ENCODE measurements at places on chromosomes 16 and 17. TPM values are rescaled to one million over a fixed set of nuclear protein-coding genes. Genes with fewer than 3 reads are reported as not detected.

Gene ZDHHC1
- 5.5 TPM for total RNA-seq

Gene TEKT1
- 0.16 TPM for total RNA-seq

Gene RUNDC3A
- 1.1 TPM for total RNA-seq

Gene MARCHF10
- total RNA-seq, result 1.5 TPM

Gene KCNH4
- 0.29 TPM for total RNA-seq

Gene OXLD1
- 48.0 TPM for total RNA-seq

Gene TP53TG3B
- not detected for total RNA-seq

Gene OR3A2
- not detected for total RNA-seq

Gene TEDC2
- total RNA-seq, result 17.7 TPM

Gene WFIKKN1
- total RNA-seq, result 0.07 TPM

Gene RASD1
- 6.2 TPM for total RNA-seq

Gene CTRB2
- not detected for total RNA-seq

Gene ABAT
- 0.29 TPM for total RNA-seq

Gene HOXB7
- total RNA-seq, result 35.7 TPM

Gene CACNG5
- total RNA-seq, result not detected

Gene DPEP1
- 1.5 TPM for total RNA-seq

Gene BRICD5
- 4.5 TPM for total RNA-seq

Gene HIRIP3
- 15.4 TPM for total RNA-seq

Gene MYLK3
- 0.09 TPM for total RNA-seq

Gene CCDC200
- total RNA-seq, result 0.14 TPM

Gene CCL7
- total RNA-seq, result 0.27 TPM

Gene SLC5A11
- total RNA-seq, result 0.27 TPM

Gene KRTAP3-2
- not detected for total RNA-seq

Gene IGSF6
- not detected for total RNA-seq

Gene MYL11
- total RNA-seq, result not detected

Gene AANAT
- 0.31 TPM for total RNA-seq

Gene ACSM5
- total RNA-seq, result not detected

Gene KRT20
- 0.18 TPM for total RNA-seq

Gene CCL17
- not detected for total RNA-seq

Gene FA2H
- total RNA-seq, result 39.3 TPM
